ENCODE measurements at places on chromosomes 1 and 21.

DNA sequence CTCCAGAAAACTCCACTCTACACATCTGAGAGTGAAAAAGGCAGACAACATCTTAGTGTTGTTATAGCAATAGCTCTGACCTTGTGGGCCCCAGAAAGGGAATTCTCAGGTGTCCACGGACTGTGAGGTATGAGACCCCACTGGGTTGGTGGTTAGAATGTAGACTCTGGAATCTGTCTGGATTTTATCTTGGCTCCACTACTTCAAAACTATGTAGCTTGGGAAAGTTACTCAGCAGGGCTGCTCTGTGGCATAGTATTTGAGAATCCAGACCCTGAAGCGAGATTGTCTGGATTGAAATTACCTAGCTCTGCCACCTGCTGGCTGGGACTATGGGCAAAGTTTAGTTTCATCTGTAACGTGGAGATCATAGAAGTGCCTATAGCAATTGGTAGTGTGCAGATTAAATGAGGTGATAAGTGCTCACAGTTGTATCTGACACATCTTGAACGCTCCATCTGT lies 25.8 kb downstream of the PRDM2 start:
- no peak for DNase-seq

- no peak for DNase-seq
Measured at GRCh38 chr1:19668888-19669287, 4.2 kb downstream of the HTR6 start.

- DNase-seq, result no peak
Measured at GRCh38 chr1:185292237-185292636, 24.8 kb downstream of the IVNS1ABP start.

DNA sequence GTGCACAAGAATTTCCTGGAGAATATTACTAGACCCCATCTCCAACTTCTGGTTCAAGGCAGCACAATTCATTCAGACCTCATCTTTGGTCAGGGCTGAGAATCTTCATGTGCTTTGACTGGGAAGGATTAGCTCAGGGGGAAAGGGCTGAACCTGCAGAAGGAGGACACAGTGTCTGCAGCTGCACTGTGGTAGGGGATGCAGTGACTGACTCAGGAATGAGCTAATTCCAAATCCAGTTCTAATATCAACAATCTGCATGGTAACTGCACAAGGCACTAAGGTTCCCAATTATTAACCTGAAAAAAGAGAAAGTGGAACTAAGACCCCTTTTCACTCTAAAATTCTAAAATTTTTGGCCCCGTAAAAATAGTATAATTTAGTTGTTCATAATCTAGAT lies 31.6 kb downstream of the TTLL7 start:
- no peak for DNase-seq

- DNase-seq, result no peak
Measured at GRCh38 chr1:119448127-119448511, 33.2 kb downstream of the HSD3B2 start.

DNA sequence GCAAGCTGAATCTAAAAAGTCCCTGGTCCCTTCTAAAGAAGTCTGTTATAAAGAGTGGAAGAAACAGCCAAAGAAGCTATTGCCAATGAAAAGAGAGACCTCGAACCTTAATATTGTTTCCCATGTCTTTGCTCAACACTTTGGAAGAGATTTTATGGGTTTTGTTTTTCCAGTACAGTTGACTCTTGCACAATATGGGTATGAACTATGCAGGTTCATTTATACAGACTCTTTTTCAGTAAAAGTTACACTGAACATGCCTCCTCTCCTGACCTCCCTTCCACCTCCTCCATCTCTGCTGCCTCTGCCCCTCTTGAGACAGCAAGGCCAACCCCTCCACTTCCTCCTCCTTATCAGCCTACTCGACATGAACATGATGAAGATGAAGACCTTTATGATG lies 332.5 kb downstream of the SETD4 start:
- DNase-seq, result no peak

GRCh38 chr1:171754353-171754705 lies 12.5 kb upstream of the VAMP4 start:
- DNase-seq, result no peak

DNA sequence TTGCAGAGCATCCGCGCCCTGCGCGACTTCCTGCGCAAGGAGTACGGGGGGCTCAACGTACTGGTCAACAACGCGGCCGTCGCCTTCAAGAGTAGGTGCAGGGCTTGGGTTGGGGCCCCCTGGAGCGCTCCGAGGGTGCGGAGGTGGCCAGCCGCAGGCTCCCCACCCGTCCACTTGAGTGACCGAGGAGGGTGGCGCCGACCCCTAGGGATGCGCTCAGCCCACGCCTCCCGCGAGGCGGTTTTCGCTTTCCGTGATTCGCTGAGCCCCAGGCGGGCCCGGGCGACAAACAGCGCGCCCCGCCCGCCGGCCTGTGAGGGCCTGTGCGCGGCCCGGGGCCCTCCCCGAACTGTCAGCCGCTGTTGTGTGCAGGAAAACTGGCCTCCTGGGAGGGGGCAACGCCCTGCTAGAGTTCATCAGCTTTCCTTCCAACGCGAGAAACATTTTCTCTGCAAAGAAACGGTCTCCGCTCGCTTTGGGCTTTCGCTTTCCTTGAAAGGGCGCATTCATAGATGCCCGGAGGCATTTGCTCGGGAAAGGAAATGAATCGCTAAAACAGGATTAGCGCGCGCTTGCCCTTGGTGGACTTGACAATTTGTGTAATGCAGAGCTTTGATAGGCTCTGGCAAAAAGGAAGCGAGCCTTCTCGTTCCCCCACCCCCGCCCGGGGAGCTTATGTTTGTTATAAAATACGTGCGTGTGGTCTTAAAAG lies 668 bp downstream of the CBR3 start:
- DNase-seq, result peak; percentile 60

- DNase-seq, result no peak
Measured at GRCh38 chr1:88276163-88276562, 407.9 kb upstream of the PKN2 start.

DNA sequence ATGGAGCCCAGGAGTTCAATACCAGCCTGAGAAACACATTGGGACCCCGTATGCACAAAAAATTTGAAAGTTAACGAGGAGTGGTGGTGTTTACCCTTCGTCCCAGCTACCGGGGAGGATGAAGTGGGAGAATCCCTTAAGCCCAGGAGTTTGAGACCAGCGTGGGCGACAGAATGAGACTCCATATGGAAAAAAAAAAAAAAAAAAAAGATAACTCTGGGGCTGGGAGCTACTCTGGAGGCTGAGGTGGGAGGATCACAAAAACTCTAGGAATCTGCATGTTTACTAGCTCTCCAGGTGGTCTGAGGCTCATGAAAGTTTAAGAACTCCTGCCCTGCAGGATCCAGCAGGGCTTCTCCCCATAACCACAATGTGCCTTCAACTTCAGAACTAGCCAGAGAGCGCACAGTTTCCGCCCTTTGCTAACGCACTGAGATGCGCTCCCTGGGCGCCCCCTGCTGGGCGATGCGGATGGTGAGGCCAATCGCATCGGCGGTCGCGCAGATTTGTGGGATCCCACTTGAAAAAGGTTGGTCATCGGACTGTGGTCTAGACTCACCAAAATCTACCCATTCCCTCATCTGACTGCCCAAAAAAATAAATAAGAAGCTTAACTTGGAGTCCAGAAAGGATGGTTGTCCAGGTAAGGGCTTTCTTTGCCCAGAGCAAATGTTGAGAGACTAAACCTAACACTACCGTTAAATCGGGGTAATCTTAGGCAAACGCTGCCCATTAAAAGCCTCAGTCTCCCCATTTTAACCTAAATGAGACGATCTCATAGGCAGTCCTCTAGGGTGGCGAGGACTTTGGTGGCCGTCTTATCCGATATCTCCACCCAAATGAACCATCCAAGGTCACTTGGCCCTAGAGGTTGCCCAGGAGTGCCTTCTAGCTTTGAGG lies 8.8 kb downstream of the ZNF683 start:
- DNase-seq, result peak; percentile 37

- peak; percentile 57 for DNase-seq
Measured at GRCh38 chr1:110390096-110390495, 730 bp downstream of the SLC16A4 start.

Measured in fibroblast of the conjunctiva (primary cell).